ENCODE measurements at places on chromosomes 11 and 22.

DNA sequence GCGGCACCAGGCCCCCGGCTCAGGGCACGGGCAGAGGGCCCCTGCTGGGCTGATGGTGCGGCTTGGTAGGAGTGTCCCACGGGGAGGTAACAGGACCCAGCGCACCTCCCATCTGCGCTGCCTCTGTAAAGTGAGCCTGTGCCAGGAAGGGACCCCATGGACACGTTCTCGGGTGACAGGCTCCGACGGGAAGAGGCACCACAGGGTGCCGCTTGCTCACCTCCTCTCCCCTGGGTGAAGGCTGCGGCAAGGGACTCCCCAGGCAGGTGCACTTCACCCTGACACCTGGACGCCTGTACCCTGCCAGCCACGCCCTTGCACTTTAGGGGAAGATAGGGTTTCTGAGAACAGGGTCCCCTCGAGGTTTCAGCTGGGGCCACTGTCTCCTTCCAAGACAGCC lies 48.1 kb downstream of the SHANK2 start:
- no peak for DNase-seq

- no peak for DNase-seq
Observed at GRCh38 chr11:117437041-117437790, 109.6 kb downstream of the CEP164 start.

- no peak for DNase-seq
Observed at GRCh38 chr11:61697764-61698163, 17.6 kb downstream of the DAGLA start.

- peak; percentile 19 for DNase-seq
Observed at GRCh38 chr22:22076932-22077703, 94.5 kb upstream of the TOP3B start.

- DNase-seq = peak; percentile 90
Observed at GRCh38 chr22:30325065-30325720, 1.5 kb downstream of the TBC1D10A start.

GRCh38 chr11:16262645-16262955 lies 93.7 kb downstream of the SOX6 start:
- DNase-seq = no peak

GRCh38 chr11:69249311-69250185 lies 44.4 kb upstream of the MYEOV start:
- no peak for DNase-seq

GRCh38 chr11:28347371-28347770 lies 239.2 kb downstream of the METTL15 start:
- DNase-seq = no peak

GRCh38 chr11:43983221-43983810 lies 40.9 kb downstream of the C11orf96 start:
- no peak for DNase-seq

GRCh38 chr22:40426594-40427333 lies 56.4 kb downstream of the SGSM3 start:
- DNase-seq = peak; percentile 35

GRCh38 chr11:59102259-59102765 lies 4.7 kb upstream of the FAM111B start:
- DNase-seq = no peak

DNA sequence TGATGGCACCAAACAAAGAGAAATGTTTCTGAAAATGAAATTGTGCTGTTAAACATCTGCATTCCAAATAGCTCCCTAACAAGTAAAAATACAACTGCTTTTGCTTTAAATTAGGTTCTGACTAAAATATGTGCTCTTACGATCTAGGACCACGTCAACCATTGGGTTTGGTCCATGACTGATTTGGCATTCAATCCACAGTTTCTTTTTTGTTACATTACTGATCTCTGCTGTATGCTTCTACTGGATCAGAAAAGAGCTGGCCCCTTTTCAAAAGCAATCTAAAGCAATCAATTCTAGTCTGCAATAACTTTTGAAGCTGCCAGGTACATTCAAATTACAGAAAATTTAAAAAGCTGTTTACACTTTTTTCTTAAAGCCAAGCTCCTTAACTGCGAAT lies 1047.1 kb upstream of the CCDC90B start:
- no peak for DNase-seq

DNA sequence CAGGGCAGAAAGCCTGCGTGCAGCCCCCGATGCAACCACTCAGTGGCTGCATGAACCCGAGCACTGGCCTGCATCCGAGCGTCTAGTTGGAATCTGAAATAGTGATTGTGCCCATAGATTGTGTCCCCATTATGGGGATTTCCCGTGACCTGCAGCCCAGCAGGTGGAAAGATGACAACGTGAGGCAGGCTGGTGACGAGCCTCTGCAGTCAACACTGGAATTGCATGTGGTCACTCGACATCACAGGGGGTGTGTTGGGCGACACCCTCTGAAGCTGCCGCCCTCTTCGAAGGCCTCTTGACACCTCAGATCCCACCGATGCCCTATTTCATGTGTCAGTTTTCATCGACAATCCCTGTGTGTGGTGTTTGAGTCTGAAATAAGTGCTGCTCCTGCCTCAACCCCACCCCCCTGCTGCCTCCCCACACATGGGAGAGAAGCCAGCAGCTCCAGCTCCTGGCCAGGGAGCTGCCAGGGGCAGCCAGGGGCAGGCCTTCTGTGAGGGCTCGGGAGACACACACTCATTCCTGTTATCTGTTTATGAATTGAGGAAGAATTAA lies 172.0 kb upstream of the B3GAT1 start:
- no peak for DNase-seq

DNA sequence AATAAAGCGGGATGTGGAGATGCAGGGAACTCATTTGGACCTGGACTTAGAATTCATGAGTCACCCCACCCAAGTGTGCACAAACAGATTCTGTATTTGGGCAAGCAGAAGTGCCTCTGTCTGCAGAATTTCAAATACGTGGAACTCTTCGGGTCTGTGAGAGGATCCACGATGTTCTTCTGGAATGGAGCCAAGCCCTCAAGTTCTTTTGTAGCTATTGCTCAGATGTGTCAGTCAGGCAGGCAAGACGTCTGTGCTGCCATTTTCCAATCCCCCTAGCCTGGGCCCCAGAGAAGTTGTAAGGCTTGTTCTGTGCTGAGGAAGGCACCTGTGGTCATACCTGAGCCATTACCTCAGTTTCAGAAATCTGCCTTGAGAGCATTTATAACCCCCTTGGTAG lies 132.8 kb upstream of the RASSF10 start:
- DNase-seq = no peak

DNA sequence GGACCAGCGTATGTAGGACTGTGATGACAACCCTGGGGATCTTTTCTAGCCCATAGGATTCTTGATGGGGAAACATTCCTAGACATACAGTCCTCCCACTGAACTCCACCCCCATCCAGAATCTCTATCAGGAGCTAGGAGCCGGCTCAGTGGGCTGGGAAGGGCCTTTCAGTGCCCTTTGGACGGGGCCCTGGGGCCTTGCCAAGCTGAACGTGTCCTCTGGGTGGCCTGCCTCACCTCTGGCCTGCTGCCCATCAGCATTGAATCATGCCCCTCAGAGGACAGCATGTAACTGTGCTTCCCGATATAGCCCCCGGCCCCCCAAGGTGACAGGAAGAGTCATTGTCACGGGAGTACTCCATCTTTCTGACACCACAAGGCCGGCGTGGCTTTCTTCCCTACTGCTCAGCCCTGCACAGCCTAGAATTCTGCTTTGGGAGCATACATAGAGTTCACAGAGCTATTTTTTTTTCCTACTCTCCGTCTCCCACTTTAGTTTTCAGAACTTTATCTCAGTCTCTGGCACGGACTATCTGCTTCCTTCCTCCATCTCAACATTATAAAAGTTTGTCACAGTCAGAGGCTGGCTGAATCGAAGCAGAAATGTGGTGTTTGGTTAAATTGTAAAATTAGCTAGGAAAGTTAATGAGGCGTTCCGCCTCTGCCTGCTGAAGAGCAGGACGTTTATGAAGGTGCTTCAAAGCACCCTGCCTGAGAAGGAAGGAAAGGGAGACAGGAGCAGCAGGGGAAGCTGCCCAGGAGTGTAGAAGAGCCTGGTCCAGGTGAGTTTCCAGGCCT lies 111.9 kb downstream of the ZBTB16 start:
- DNase-seq = no peak

GRCh38 chr11:64185175-64185692 lies 737 bp upstream of the STIP1 start:
- DNase-seq = peak; percentile 83

- no peak for DNase-seq
Observed at GRCh38 chr11:44978961-44979331, 28.3 kb upstream of the TP53I11 start.

- no peak for DNase-seq
Observed at GRCh38 chr11:130829920-130830511, 86.3 kb downstream of the SNX19 start.

DNA sequence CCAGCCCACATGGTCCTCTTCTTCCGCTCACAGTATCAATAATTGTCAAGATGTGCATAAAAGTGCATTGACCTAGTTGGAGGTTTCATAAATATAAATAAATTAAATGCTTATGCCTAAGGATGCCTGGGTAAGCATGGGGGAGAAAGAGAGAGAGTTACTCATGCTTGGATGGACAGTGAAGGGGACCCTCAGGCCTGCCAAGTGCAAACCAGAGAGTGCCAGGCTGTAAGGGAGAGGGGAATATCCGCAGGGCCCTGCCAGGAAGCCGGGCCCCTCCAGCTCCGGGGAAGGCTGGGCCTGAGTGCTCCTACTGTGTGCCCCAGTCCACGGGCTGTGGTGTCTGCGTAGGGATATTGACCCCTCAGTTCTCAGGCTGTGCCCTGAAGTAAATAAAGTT lies 214.6 kb downstream of the DSCAML1 start:
- no peak for DNase-seq

GRCh38 chr11:468493-468892 lies 18.4 kb downstream of the PTDSS2 start:
- no peak for DNase-seq

- DNase-seq = peak; percentile 7
Observed at GRCh38 chr11:13669544-13670488, 1.3 kb downstream of the FAR1 start.

- no peak for DNase-seq
Observed at GRCh38 chr22:19912271-19912999, 29.1 kb upstream of the COMT start.

- DNase-seq = no peak
Observed at GRCh38 chr11:79547256-79547655, 106.4 kb upstream of the TENM4 start.

- no peak for DNase-seq
Observed at GRCh38 chr11:3088806-3089205, 31.6 kb upstream of the CARS1 start.

GRCh38 chr11:3808861-3809623 lies 682 bp downstream of the PGAP2 start:
- DNase-seq = peak; percentile 74

DNA sequence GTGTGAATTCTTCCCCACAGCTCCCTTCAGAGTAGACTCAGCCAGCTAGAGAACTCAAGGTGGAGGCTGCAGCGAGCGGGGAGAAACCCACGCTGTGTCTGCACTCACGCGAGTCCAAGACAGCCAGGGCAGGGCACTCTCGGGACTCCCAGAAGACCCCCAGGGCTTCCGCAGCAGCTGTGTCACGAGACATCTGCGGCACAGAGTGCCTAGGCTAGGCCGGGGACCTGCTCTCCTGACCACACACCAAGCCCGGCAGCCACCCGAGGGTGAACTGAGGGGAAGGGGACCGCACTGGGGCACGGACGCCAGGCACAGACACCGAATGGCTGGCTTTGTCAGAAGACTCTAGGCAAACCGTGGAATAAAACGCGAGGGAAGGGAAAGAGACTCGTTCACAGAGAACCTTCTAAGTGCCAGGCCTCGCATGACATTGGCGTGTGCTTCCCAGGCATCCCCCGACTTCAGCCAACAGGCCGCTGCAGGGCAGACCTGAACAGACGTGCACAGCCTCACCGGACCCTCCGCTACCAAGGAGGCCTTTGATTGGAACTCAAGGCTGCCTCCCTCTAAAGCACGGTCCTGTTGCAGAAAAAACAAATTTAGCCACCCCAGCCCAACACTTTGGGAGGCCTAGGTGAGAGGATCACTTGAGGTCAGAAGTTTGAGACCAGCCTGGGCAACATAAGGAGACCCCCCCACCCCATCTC lies 18.2 kb upstream of the MOB2 start:
- DNase-seq = no peak

DNA sequence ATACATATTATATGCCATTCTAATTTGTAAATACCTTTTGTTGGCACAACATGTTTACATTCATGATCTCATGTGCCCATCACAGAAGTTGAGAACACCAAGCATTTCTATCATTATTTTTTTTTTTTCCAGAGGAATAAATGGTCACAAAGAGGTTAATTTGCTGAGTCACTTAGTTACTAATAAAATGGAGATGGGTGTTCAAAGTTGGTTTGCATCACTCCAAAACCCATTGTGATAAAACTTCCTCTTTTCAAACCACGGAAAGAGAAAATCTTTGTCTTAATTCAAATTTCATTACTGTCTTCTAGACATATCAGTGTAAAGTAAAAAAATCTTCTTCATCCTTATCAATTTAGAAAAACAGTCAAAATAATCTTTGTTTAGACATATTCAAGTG lies 636.8 kb upstream of the CCDC179 start:
- no peak for DNase-seq

- peak; percentile 46 for DNase-seq
Observed at GRCh38 chr22:30240541-30241417, 5.8 kb downstream of the LIF start.

DNA sequence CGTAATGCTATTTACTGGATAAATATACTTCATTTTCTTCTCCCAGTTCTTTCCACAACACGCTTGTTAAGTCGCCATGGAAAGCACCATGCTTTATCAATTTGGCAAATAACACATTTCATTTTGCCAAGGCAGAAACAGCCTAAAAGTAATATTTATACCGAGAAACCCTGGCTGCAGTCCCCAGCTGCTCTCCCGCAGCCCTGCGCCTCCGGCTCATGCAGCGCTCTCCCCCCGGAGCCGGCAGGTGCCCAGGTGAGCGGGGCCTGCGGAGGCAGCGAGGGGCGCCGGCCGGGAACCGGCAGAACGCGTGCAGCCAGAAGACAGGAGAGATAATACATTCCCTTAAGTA lies 681 bp upstream of the ARHGEF12 start:
- no peak for DNase-seq

GRCh38 chr11:40513281-40513680 lies 946.2 kb downstream of the LRRC4C start:
- no peak for DNase-seq

DNA sequence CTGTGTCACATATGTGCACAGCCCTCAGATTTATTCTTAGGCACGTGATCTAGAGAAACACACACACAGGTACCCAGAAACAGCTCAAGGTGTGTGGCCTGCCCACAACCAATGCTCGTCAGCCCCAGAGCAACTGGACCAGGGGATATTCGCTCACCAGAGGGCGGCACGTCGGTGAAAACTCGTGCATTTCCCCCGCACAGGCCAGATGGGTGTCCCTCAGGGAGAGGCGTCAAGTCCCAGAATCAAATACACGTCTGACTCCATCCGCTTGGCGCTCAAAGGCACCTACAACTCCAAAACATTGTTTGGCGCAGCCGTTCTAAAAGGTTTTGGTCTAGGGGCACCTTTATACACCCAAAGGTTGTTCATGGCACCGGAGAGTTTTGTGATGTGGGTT lies 429.0 kb downstream of the BRD1 start:
- DNase-seq = no peak

Data from RKO (cell line).